ENCODE measurements at places on chromosomes 13 and 19.
A peak's percentile ranks its signal among the peaks of the same experiment; 100 is the strongest.

- H3K4me3 ChIP-seq, result no peak overlapping the region
- no peaks in the 10 kb centered on the region for H3K36me3 ChIP-seq
- no peaks in the 10 kb centered on the region for H3K27me3 ChIP-seq
Observed at GRCh38 chr13:55981381-55981780, 1159.3 kb upstream of the PRR20A start.

GRCh38 chr13:20160306-20161274, at the start of gene GJA3:
Gene GJA3, minus strand, starts transcription at chr13:20161052. Its CDS starts 17,764 bp downstream, at chr13:20143288.
- no peak for DNase-seq
- peaks cover 26% of the 10 kb centered on the region for H3K27me3 ChIP-seq
- H3K27ac ChIP-seq, result no peak within 1 kb of the TSS
- peak within 1 kb of the TSS; percentile 67 for H3K4me3 ChIP-seq

DNA sequence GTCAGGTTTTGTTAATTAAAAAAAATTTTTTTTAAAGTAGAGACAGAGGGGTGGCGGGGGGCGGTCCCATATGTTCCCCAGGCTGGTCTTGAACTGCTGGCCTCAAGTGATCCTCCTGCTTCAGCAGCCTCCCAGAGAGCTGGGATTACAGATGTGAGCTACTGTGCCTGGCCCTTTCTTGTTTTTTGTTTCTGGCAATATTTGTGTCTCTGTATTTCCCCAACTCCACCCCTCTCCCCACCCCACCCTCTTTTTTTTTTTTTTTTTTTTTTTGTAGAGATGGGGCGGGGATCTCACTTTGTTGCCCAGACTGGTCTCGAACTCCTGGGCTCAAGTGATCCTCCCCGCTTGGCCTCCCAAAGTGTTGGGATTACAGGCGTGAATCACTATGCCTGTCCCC, 600 bp upstream of the CAPN12 start:
- no peak overlapping the region for H3K27ac ChIP-seq
- H3K4me3 ChIP-seq, result no peak overlapping the region
- no peaks in the 10 kb centered on the region for H3K27me3 ChIP-seq
- H3K36me3 ChIP-seq, result no peaks in the 10 kb centered on the region
- no peak for DNase-seq
- no peaks in the 10 kb centered on the region for H3K4me1 ChIP-seq

GRCh38 chr19:21127001-21127400, 14.8 kb upstream of the ZNF431 start:
- peaks cover 8% of the 10 kb centered on the region for H3K36me3 ChIP-seq
- H3K4me1 ChIP-seq, result peaks cover 2% of the 10 kb centered on the region
- no peaks in the 10 kb centered on the region for H3K27me3 ChIP-seq
- peak overlapping the region; percentile 41 for H3K27ac ChIP-seq

DNA sequence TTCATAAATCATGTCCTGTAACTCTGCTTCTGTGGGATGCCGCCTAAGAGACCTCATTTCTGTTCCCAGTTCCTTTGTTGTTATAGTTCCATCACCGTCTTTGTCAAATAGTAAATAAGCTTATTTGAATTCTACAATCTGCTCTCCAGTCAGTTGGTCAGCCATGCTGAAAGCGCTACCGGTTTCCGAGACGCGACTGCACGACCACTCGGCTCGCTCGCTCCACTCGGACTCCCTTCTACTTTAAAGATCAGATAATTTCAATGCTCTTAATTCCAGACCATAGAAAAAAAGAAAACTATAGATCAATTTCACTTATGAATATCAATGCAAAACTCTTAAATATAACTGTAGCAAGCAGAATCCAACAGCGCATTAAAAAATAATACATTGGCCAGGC, 64.2 kb upstream of the STK24 start:
- DNase-seq, result no peak
- H3K27me3 ChIP-seq, result no peaks in the 10 kb centered on the region
- no peak overlapping the region for H3K27ac ChIP-seq

DNA sequence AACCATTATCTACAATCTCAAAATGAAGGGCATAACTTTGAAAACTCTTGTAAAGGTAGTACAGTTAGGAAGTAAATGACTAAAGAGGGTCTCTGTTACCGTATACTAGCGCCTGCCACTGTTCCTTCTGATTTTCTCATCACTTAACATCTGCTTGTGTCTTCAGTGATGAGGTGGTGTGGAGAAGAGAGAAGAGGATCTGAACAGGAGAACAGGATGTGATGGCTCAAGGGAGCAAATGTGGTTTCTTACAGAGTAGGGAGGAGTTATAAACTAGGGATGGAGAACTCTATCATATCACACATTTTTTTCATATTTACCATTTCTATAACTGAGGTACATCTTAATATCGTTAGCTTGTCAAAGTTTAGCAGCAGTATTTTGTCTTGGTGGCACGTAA, 1.1 kb downstream of the KCTD4 start:
- no peak overlapping the region for H3K27ac ChIP-seq
- no peaks in the 10 kb centered on the region for H3K4me1 ChIP-seq
- no peak overlapping the region for H3K4me3 ChIP-seq
- no peaks in the 10 kb centered on the region for H3K36me3 ChIP-seq

DNA sequence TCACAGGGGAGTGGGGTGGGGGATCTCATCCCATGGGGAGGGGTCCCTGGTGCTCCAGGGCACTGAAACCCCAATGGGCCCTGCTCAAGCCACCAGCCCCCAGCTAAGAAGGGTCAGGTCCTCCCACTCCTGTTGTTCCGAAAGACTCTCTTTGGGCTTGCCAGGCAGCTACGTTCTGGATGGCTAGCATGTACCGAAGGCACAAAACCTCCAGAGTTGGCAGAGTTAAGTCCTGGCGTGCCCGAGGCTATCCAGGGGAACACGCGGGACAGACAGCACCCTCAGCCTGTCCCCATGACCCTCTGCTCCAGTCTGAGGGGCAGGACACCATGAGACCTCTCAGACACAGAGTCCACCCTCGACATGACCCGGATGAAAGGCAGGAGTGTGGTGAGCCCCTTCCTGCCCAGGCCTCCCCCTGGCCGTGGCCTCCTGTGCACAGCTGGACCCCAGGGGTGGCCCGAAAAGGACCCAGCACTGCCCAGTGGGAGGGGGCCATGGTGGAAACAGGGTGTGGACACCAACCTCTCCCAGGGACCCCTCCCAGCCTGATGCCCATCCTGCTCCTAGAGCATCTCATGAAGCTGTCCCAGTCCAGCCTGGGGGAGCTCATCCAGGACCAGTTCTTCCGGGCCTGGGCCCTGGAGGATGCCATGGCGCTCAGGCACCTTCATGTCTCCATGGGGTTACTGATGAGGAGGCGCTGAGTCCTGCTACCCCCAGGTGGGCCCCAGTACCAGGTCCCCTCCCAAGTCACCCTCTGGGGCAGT, 53.0 kb upstream of the TPM4 start:
- no peak for DNase-seq
- H3K27me3 ChIP-seq, result no peaks in the 10 kb centered on the region
- H3K4me1 ChIP-seq, result no peaks in the 10 kb centered on the region
- no peak overlapping the region for H3K4me3 ChIP-seq

DNA sequence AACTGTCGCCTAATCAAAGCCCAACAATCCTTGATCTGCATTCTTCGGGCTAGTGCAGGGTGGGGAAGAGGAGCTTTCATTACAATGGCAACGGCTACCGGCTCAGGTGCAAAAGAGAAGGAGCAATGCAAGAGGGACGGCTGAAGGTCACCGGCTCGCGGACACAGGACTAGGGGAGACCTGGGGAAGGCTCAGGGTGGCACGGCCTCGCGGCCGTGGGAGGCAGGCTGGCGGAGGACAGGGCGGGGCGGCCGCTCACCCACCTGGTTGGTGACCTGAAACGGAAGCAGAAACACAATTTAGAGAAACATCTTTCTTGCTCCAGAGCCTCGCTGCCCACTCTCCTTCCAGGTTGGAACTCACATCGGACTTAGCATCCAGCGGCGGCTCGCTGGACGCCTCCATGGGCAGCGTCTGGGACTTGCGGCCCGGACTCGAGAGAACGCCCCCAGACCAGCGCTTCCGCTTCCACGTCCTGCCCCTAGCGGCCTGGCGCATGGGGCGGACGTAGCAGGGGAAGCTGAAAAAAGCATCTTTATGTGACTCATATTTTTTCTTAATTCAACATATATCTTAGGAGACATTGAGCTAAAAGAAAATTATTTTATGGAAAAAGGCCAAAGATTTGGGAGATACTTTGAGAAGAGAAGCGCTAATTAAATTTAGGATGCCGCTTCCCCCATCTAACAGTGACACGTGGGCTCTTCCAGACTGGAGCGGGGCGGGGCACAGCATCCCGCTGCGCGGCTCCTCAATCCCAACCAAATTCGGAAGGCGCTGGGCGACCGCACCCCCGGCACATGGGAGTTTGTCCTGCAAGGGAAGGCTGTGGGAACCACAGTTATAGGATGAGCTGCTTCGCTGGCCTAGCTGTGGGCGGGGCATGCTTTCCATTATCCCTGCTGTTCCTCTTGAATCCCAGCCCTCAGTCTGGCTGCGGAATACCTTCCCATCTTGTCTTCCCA, at the start of gene COMMD6:
TSS of gene COMMD6 (minus strand) at position 441 of the 965 bp plus-strand sequence. CDS start at position 405, 36 bp downstream.
- H3K4me3 ChIP-seq, result peak within 1 kb of the TSS; percentile 93
- H3K27ac ChIP-seq, result no peak within 1 kb of the TSS
- H3K4me1 ChIP-seq, result no peaks in the 10 kb centered on the region

- no peak overlapping the region for H3K27ac ChIP-seq
- peaks cover 13% of the 10 kb centered on the region for H3K4me1 ChIP-seq
- DNase-seq, result peak; percentile 21
- peak overlapping the region; percentile 100 for H3K4me3 ChIP-seq
- H3K36me3 ChIP-seq, result peaks cover 25% of the 10 kb centered on the region
Observed at GRCh38 chr19:14516746-14517438, 1.3 kb downstream of the DNAJB1 start.

GRCh38 chr19:6249296-6249695, 30.5 kb downstream of the MLLT1 start:
- no peaks in the 10 kb centered on the region for H3K4me1 ChIP-seq
- no peak for DNase-seq
- no peaks in the 10 kb centered on the region for H3K27me3 ChIP-seq
- H3K4me3 ChIP-seq, result no peak overlapping the region
- H3K27ac ChIP-seq, result no peak overlapping the region

DNA sequence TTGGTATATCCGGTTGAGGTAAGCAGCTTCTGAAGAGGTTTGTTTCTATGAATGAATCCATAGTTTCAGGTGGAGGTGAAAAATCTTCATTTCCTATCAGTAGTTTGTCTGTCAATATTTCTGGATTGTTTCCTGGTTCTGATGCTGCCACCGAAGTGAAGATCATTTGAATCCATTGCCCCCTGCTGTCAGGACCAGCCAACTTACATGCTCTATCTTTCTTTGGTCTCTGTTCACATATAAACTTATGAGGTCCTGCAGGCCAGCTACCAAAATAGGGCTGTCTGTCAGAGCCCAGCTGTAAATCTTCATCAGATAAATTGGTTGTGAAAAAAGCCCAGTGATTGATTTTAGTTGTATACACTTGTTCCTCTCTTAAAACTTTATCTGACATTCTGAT, 15.2 kb upstream of the N4BP2L1 start:
- H3K4me1 ChIP-seq, result no peaks in the 10 kb centered on the region
- H3K27ac ChIP-seq, result no peak overlapping the region
- no peaks in the 10 kb centered on the region for H3K27me3 ChIP-seq
- DNase-seq, result peak; percentile 43

GRCh38 chr13:52811841-52812240, 36.6 kb downstream of the PCDH8 start:
- no peak for DNase-seq
- H3K27ac ChIP-seq, result no peak overlapping the region
- no peak overlapping the region for H3K4me3 ChIP-seq
- H3K36me3 ChIP-seq, result no peaks in the 10 kb centered on the region

- no peak overlapping the region for H3K27ac ChIP-seq
- no peak for DNase-seq
- H3K4me1 ChIP-seq, result no peaks in the 10 kb centered on the region
Observed at GRCh38 chr19:11187441-11187840, 9.9 kb downstream of the KANK2 start.

DNA sequence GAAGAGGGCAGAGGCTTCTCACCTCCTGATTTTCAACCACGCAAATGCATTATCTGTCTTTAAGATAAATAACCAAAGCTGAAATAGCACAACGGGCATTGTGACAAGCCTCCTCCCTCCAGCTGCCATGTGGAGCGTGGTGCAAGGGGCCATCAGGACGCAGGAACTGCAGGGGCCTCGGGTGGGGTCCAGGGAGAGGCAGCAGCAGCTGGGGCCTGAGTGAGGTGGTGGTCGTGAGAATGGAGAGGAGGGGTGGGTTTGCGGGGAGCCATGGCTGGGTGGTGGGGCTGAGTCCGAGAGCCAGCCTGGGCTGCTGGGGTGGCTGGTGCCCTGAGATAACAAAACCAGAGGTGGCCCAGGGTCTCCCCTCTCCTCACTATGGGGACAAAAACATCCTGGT, 66.0 kb downstream of the EPS15L1 start:
- H3K27ac ChIP-seq, result no peak overlapping the region
- H3K36me3 ChIP-seq, result peaks cover 55% of the 10 kb centered on the region
- no peaks in the 10 kb centered on the region for H3K27me3 ChIP-seq
- no peak overlapping the region for H3K4me3 ChIP-seq
- H3K4me1 ChIP-seq, result no peaks in the 10 kb centered on the region

GRCh38 chr13:106151056-106151699, 384.3 kb downstream of the EFNB2 start:
- no peaks in the 10 kb centered on the region for H3K27me3 ChIP-seq
- H3K4me1 ChIP-seq, result peaks cover 11% of the 10 kb centered on the region
- H3K27ac ChIP-seq, result peak overlapping the region; percentile 68
- no peak overlapping the region for H3K4me3 ChIP-seq

DNA sequence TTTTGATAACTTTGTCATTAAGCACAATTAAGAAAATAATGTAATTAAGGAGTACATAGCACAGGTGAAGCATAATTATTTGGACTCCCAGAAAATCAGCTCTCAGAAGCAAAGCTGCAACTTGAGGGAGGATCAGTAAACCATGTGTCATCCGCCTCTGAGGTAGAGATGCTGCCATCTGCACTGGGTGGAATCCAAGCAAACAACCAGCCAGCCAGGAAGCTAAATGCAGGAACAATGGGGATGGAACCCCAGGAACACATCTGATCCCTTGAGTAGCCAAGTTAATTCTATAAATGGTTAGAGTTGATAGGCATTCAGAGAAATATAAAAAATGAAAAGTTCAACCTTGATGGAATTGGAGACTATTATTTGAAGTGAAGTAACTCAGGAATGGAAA, 520.2 kb downstream of the RFC3 start:
- H3K27ac ChIP-seq, result no peak overlapping the region
- no peaks in the 10 kb centered on the region for H3K4me1 ChIP-seq
- no peaks in the 10 kb centered on the region for H3K36me3 ChIP-seq
- no peaks in the 10 kb centered on the region for H3K27me3 ChIP-seq
- no peak for DNase-seq

GRCh38 chr13:91809161-91809560, 410.7 kb downstream of the GPC5 start:
- no peaks in the 10 kb centered on the region for H3K36me3 ChIP-seq
- no peak overlapping the region for H3K27ac ChIP-seq
- no peaks in the 10 kb centered on the region for H3K27me3 ChIP-seq
- DNase-seq, result no peak
- H3K4me3 ChIP-seq, result no peak overlapping the region
